ENCODE measurements at places on chromosomes 4 and X.
A peak's percentile ranks its signal among the peaks of the same experiment; 100 is the strongest.

- no peaks in the 10 kb centered on the region for H3K4me1 ChIP-seq
- no peak for DNase-seq
- H3K36me3 ChIP-seq: no peaks in the 10 kb centered on the region
Measured at GRCh38 chr4:5611750-5612149, 96.6 kb downstream of the EVC2 start.

GRCh38 chr4:125750828-125751466 lies 436.2 kb downstream of the FAT4 start:
- no peak for DNase-seq
- no peak overlapping the region for H3K27ac ChIP-seq
- no peak overlapping the region for H3K4me3 ChIP-seq
- H3K4me1 ChIP-seq: no peaks in the 10 kb centered on the region
- no peaks in the 10 kb centered on the region for H3K36me3 ChIP-seq

DNA sequence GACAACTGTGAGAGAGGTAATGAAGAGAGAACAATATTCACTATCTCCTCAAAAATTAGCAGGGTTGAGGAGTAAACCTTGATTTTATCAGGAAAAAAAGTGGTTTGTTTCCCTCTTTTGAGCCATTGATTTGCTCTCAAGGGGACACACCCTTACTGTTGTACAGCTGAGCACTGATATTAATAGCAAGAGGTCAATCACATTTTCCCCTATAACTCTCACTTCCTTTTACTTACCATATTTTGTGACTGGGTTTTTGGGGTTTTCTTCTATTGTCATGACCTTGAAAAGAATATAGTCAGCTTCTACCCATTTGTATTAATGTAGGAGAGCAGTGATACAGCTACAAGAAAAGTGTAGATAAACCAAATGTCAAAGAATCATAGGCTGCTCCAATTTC lies 70.2 kb upstream of the LONRF3 start:
- no peak for DNase-seq
- no peaks in the 10 kb centered on the region for H3K4me1 ChIP-seq
- no peaks in the 10 kb centered on the region for H3K27me3 ChIP-seq
- H3K4me3 ChIP-seq: no peak overlapping the region

GRCh38 chrX:4764888-4765287 lies 1051.4 kb upstream of the PRKX start:
- H3K27ac ChIP-seq: no peak overlapping the region
- no peaks in the 10 kb centered on the region for H3K27me3 ChIP-seq
- no peaks in the 10 kb centered on the region for H3K4me1 ChIP-seq

DNA sequence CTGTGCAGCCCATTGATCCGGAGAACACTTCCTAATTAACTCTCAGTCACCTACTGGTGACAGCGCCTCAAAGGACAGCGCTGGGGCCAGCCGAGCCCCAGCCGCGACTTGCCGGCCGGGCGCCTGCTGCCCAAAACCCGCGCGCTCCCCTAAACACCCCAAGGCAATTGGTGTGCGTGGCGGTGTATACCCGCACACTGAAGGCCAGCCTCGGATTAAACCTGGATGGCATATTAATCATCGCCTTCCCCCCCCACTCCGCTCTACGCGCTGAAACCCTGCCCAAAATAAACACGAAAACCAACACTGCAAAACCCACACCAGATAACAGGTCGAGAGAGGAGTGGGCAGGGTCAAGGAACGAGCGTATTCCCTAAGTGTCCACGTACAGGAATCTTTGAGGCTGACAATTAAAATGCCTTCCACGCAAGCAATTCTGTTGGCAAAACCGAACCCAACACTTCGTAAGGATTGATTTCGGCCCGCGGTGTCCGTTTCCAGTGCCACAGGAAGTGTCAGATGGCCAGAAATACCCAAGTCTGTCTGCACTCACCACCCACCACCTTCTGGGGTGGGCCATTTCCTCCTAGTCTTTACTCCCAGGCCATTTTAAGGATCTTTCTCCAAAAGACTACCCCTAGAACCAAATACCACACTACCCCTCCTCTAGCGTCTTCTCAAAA lies 2.7 kb downstream of the BCOR start:
- peak overlapping the region; percentile 18 for H3K27ac ChIP-seq
- no peaks in the 10 kb centered on the region for H3K27me3 ChIP-seq
- H3K36me3 ChIP-seq: no peaks in the 10 kb centered on the region
- H3K4me1 ChIP-seq: peaks cover 18% of the 10 kb centered on the region
- no peak for DNase-seq
- H3K4me3 ChIP-seq: peak overlapping the region; percentile 40

GRCh38 chrX:17669458-17669857 lies 67.8 kb upstream of the SCML1 start:
- no peaks in the 10 kb centered on the region for H3K27me3 ChIP-seq
- no peaks in the 10 kb centered on the region for H3K4me1 ChIP-seq
- no peak overlapping the region for H3K4me3 ChIP-seq
- no peak for DNase-seq
- H3K36me3 ChIP-seq: no peaks in the 10 kb centered on the region
- H3K27ac ChIP-seq: no peak overlapping the region

GRCh38 chr4:3869661-3870566 lies 103.7 kb downstream of the ADRA2C start:
- H3K4me3 ChIP-seq: no peak overlapping the region
- peaks cover 7% of the 10 kb centered on the region for H3K27me3 ChIP-seq
- no peaks in the 10 kb centered on the region for H3K36me3 ChIP-seq
- peaks cover 4% of the 10 kb centered on the region for H3K4me1 ChIP-seq

- peaks cover 9% of the 10 kb centered on the region for H3K4me1 ChIP-seq
- H3K27ac ChIP-seq: no peak overlapping the region
- no peaks in the 10 kb centered on the region for H3K27me3 ChIP-seq
- no peak for DNase-seq
- H3K4me3 ChIP-seq: no peak overlapping the region
Measured at GRCh38 chrX:68834371-68835103, 5.7 kb downstream of the EFNB1 start.

GRCh38 chr4:93751411-93751810 lies 77.1 kb upstream of the ATOH1 start:
- H3K36me3 ChIP-seq: no peaks in the 10 kb centered on the region
- no peak overlapping the region for H3K4me3 ChIP-seq
- no peaks in the 10 kb centered on the region for H3K27me3 ChIP-seq
- no peaks in the 10 kb centered on the region for H3K4me1 ChIP-seq
- no peak for DNase-seq

DNA sequence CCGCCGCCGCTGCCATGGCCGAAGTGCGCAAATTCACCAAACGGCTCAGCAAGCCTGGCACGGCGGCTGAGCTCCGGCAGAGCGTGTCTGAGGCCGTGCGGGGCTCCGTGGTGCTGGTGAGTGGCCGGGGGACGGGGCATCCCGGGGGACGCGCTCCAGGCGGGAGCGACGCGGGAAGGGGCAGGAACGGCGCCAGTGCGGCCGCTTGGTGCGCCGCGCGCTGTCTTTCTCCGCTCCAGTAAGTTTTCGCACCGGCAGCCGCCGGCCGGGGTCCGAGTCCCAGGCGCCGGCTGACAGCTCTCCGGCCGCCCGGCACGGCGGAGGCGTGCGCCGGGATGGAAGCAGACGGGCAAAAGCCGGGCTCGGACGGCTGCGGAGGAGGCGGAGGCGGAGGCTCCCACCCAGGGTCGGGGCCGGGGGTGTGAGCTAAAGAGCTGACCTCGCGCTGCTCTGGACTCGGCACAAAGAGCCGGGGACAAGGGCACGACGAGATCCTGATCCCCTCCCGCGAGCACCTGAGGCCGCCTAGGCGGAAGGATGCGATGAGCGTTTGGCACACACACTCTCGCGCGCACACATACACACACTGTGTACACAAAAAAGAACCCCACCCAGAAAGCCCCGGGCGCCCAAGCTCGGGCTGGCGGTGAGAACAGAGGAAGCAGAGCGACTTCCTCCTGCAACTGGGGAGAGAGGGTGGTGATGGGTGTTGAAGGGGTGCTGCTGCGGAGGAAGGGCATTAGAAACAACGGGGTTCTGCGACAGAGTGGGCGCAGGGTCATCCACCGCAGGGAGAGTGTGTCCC lies 545 bp downstream of the DOCK11 start:
- no peaks in the 10 kb centered on the region for H3K27me3 ChIP-seq
- peak overlapping the region; percentile 65 for H3K4me3 ChIP-seq
- H3K36me3 ChIP-seq: no peaks in the 10 kb centered on the region
- peak; percentile 63 for DNase-seq

- no peak overlapping the region for H3K27ac ChIP-seq
- no peak overlapping the region for H3K4me3 ChIP-seq
- DNase-seq: no peak
- H3K4me1 ChIP-seq: peaks cover 17% of the 10 kb centered on the region
- H3K36me3 ChIP-seq: no peaks in the 10 kb centered on the region
- H3K27me3 ChIP-seq: peaks cover 77% of the 10 kb centered on the region
Measured at GRCh38 chr4:84500386-84501201, 1.5 kb upstream of the NKX6-1 start.

DNA sequence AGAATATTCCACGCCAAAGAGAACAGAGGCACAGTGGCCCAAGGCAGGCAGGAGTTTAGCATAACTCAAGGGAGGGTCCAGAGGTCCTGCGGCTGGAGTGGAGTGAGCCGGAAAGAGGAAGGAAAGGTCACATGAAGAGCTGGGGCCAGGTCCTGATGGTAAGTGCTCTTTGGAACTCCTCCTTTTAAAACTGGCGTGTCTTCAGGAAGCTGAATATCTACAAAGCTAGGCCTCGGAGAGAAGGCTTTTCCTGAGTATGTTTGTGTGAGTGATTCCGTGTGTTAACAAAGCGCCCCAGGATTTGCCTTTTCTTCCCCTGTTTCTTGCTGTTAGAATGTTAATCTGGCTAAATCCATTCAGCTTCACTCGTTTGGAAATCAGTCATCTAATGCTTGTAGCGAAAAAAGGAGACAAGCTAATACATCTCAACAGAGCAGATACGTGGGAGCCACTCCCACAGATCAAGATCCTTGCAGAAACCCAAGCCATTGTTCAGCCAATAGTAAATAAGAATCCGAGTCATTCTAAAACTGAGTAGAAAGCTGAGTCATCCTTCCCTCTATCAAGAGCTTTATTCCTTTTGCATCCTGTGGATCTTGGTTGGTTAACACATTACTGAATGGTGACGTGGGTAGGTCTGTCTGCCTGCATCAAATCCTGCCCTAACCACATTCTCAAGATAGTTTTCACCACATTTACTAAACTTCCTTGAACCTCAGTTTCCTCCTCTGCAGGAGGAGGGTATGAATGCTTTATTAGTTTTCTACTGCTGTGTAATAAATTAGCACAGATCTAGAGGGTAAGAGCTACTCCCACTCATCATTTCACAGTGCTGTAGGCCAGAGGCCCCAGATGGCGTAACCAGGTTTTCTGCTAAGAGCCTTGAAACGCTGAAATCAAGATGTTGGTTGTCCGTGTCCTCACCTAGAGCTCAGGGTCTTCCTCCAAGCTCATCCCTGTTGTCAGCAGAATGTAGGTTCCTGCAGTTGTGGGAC lies 43.2 kb upstream of the RBM47 start:
- H3K4me3 ChIP-seq: no peak overlapping the region
- no peak for DNase-seq
- H3K4me1 ChIP-seq: peaks cover 13% of the 10 kb centered on the region
- peak overlapping the region; percentile 13 for H3K27ac ChIP-seq
- H3K36me3 ChIP-seq: no peaks in the 10 kb centered on the region
- no peaks in the 10 kb centered on the region for H3K27me3 ChIP-seq

DNA sequence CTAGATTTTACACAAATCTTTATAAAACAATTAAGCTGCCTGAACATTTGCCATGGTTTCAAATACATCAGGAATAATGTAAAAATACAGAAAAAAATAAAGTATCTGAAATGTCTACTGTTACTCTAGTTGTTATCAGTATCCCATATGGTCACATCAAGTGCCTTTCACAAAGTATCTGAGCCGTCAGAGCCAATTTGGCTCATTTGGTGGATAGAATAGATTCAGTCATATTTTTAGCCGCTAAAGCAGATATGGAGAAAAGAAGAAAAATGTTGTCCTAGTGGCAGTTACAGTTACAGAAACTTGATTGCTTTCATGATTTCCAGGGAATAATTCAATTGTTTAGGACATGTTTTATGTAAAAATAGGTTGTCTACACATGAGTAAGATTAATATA lies 641.1 kb downstream of the RAPGEF2 start:
- no peak overlapping the region for H3K4me3 ChIP-seq
- no peaks in the 10 kb centered on the region for H3K36me3 ChIP-seq
- H3K4me1 ChIP-seq: no peaks in the 10 kb centered on the region
- no peak for DNase-seq

DNA sequence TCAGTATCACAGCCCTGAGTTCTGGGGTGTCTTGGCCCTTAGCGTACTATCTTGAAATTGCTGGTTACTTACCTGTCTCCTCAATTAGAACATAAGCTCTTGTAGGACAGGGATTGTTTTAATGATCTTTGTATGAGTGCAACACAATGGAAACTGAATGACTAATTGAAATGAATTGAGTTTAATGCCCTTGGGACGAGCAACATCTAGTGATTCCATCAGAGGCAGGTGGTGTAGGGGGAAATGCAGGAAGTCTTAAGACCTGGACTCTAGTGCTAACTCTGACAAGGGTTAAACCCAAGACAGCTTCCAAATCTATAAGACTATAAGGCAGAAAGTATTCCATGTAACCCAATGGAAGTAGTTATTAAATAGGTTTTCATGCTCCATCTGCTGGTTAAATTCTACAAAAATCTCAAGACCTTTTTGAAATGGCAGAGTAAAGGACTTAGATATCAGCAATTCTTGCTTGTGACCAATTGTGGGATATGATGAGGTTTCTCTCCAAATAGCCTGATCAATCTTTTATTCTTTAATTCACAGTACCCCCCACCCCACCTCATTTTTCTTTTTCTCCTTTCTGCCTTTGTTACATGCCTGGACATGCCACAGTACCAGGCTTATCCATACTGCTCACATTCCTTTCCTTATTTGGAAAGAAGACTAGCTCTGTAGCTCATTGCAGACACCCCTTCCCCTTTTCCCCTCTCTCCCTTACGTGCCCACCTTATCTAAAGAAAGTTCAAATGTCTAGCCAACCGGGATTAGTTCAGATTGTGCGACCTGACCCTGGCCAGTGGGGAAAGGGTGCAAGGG lies 340.8 kb downstream of the PAPSS1 start:
- DNase-seq: no peak
- no peak overlapping the region for H3K4me3 ChIP-seq
- H3K4me1 ChIP-seq: no peaks in the 10 kb centered on the region

- no peak overlapping the region for H3K4me3 ChIP-seq
- H3K4me1 ChIP-seq: no peaks in the 10 kb centered on the region
- H3K27me3 ChIP-seq: no peaks in the 10 kb centered on the region
- H3K27ac ChIP-seq: no peak overlapping the region
Measured at GRCh38 chrX:134718966-134719317, 60.7 kb upstream of the PLAC1 start.

- no peaks in the 10 kb centered on the region for H3K27me3 ChIP-seq
- H3K27ac ChIP-seq: no peak overlapping the region
- no peak overlapping the region for H3K4me3 ChIP-seq
- no peaks in the 10 kb centered on the region for H3K36me3 ChIP-seq
- DNase-seq: no peak
Measured at GRCh38 chr4:38076153-38076669, 116.0 kb downstream of the PTTG2 start.

DNA sequence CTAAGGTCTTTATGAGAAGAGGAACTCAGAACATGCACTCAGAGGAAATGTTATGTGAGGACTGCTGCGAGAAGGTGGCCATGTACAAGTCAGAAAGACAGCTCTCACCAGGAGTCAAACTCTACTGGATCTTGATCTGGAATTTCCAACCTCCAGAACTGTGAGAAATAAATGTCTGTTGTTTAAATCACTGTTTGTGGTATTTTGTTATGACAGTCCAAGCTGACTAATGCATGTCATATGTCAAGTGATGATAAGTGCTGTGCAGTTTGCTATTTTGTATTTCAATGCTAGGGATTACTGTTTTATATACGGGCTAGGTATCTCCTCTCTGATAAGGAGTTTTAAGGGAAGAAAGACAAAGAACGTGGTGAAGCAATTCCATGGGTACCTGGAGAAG lies 162.3 kb downstream of the CPEB2 start:
- DNase-seq: no peak
- no peaks in the 10 kb centered on the region for H3K4me1 ChIP-seq
- no peak overlapping the region for H3K4me3 ChIP-seq
- no peaks in the 10 kb centered on the region for H3K27me3 ChIP-seq
